Spinal cord (tissue), 10 donors: ENCODE measurements at places on chromosomes 5 and 9. TPM values are rescaled to one million over a fixed set of nuclear protein-coding genes. Genes with fewer than 3 reads are reported as not detected.
A peak's percentile ranks its signal among the peaks of the same experiment; 100 is the strongest.

DNA sequence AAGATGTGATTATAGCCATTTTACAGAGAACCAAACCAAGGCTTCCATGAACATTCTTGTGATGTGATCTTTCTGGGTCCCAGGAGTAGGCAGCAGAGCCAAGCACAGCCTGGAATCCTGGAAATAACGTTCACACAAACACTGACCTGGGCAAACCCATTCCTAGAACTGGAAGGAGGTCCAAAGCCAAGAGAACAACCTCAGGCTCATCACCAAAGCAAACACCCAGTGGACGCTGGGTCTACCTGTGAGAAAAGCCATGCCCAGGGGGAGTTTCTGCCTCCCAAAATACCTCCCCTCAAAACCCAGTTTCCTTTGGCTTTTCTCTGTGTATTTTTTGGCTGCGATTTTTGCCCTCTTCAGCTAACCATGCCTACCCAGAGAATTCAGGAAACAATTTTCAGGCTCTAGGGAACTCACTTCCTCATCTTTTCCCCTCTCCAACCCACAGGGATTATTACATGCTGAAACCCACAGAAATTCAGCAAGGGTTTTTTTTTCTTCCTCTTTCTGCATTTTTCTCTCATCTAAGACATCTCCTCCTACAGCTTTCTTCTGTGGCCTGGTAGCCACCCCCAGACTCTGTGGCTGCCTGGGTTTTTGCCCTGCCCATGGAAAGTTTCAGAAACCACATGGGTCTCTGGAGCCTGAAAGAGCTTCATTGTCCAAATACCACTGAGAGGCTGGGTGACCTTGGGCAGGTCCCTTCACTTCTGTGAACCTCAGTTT is 75.0 kb downstream of the TNC start:
- no peak for DNase-seq

DNA sequence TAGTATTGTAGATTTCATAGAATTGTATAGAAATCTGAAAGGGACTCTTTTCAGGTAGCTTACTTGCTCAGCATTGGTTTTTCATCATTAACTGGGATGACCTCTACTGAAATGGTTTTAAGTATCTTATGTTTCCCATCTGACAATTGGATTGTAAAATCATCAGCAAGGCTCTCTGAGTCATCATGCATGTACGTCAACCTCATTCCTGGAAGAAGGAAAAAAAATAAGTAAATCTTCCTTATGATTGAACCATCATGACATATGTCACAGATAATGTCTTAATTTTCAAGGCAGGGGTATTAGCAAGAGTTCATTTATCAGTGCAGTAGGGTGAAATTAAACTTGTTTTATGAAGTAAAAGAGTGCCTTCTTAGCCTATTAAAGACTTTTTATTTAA is 74.9 kb upstream of the CER1 start:
- no peak for DNase-seq

DNA sequence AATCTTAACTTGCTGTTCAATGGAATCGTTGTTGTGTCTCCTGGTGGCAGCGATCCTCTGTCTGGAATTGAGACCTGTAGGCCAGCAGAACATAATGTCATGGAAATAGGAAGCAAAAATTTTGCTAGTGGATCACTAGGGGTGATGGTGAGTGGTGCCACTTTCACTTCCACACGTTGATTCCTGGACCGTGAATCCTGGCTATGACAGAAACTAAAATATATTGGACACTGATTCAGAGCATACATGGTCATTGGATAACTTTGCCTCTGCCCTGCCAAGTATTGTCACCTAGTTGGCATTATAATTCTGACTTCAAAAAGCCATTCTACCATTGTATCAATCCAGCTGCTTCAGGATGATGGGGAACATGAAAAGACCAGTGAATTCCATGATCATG is 353.2 kb downstream of the IRX1 start:
- DNase-seq = no peak

DNA sequence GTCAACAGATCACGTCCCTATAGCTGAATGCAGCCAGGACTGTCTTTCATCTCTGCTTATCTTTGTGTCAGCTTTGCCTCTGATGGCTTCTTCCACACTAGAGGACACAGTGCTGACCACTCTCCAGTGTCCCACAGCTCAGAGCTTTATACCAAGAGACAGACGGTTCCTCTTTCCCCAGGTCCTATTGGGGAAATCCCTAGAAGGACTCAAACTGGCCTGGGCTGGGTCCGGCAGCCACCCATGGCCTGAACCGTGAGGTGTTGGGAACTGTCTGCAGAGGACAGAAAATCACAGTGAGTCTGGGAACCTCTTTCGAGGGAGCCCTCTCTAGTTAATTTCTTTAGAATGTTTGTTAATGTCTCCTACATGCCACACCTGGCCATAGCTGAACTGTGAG is 68.3 kb upstream of the SHB start:
- DNase-seq = no peak

- DNase-seq = no peak
Observed at GRCh38 chr5:173452119-173452905, 124.1 kb upstream of the STC2 start.

DNA sequence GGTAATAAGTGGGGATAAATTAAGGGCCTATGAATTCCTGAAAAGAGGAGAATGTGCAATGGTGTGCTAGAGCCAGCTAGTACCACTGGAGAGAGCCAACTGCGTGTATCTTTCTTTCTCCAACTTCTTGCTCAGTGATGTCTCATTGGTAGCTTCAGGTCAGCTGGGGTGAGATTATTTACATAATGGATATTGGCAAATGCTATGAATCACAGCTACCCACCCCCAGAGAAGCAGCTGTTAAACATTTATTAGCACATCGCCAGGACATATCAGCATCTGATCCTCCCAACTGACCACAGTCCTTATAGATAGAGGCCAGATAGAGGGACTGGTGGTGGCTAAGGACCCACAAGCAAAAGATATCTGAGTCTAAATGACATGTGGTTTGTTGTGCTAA is 421.3 kb downstream of the ACTL7B start:
- no peak for DNase-seq

- no peak for DNase-seq
Observed at GRCh38 chr9:75993434-75993833, 103.0 kb downstream of the PCSK5 start.

GRCh38 chr5:43335681-43336080 is 22.5 kb upstream of the HMGCS1 start:
- DNase-seq = no peak

- DNase-seq = no peak
Observed at GRCh38 chr5:60826653-60827052, 17.4 kb downstream of the ELOVL7 start.

DNA sequence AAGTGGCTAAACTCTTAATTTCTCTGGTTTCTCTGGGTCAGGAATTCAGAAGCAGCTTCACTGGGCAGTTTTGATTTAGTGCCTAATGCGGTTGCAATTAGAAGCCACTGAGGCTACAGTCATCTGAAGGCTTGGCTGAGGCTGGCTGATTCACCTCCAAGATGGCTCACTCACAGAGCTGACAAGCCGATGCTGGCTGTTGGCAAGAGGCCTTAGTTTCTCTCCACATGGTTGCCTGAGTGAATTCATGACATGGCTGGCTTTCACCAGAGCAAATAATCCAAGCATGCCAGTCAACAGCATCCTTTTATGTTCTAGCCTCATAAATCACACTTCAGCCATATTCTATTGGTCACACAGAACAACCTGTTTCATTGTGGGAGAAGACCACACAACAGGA is 2.8 kb upstream of the CDK7 start:
- no peak for DNase-seq

DNA sequence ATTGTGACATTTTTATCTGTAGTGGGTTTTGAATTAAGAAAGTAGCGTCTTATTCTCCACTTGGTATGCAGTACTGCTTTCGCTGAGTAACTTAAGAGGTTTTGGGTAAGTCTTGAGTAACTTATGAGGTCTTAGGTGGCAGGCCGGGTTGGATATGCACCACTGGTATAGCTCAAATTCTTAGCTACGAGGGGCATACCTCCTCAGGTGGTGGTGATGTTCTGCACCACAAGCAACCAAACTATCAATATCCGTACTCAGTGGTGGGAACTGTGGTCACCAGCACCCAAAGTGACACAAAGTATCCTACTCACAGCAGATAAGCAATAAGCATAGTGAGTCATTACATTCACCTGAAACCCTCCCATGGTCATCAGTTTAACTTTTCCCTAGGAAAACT is 13.7 kb downstream of the SMC2 start:
- DNase-seq = no peak

DNA sequence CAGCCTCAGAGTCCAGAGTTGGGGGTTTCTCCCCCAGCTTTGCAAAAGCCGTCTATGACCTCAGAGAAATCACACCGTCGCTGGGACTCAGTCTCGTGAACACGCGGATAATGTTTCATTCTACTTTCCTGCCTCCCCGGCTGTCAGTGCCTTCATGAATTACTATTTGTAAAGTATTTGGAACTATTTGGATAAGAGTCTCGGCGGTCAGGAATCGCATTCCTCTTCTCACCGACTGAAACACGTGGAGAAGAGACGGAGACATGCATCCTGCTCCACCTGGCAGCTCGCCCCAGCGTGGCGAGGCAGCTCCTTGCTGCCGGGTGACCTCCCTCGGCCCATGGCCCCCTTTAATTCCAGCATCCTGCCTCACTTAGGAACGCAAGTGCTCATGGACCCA is 23.9 kb downstream of the IRX2 start:
- no peak for DNase-seq

- DNase-seq = no peak
Observed at GRCh38 chr5:89374144-89374784, 491.3 kb upstream of the MEF2C start.

- peak; percentile 43 for DNase-seq
Observed at GRCh38 chr5:36178524-36178890, 26.6 kb downstream of the SKP2 start.

Gene PRRX2
- 0.52 TPM for polyA plus RNA-seq

Gene C9orf153
- 0.51 TPM for polyA plus RNA-seq

Gene PCDHGB1
- polyA plus RNA-seq = 9.8 TPM

Gene TLR4
- polyA plus RNA-seq = 7.1 TPM

Gene ERP44
- 20.4 TPM for polyA plus RNA-seq

Gene FAM151B
- polyA plus RNA-seq = 3.7 TPM

Gene GDA
- 3.4 TPM for polyA plus RNA-seq
